ENCODE measurements at places on chromosomes 7 and 10.

GRCh38 chr10:99172950-99173349 is 62.7 kb downstream of the HPSE2 start:
- no peak for DNase-seq

DNA sequence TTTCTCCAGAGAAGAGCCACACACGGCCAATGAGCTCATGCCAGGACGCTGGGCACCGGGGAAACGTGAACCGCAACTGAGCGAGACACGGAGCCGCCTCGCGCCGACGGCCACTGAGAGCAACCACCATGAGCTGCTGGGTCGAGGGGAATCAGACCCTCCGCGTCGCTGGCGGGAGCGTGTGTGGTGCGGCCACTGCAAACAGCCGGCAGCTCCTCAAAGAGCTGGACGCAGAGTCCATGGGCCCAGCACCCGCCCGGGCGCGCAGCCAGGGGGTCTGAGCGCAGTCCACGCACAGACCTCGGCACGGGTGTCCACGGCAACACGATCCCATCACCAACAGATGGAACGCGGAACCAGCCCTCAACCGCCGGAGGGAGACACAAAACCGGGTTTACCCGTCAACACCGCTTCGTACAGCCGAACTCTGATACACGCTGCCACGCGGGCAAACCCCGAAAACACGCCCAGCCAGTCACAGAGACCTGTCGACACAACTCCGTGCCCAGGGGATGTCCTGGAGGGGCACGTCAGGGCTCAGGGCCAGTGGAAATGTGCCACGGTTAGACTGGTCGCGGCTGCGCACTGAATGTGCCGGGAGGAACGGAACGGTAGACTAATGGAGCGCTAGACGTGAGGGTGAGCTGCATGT is 147.1 kb downstream of the ELFN1 start:
- no peak for DNase-seq

DNA sequence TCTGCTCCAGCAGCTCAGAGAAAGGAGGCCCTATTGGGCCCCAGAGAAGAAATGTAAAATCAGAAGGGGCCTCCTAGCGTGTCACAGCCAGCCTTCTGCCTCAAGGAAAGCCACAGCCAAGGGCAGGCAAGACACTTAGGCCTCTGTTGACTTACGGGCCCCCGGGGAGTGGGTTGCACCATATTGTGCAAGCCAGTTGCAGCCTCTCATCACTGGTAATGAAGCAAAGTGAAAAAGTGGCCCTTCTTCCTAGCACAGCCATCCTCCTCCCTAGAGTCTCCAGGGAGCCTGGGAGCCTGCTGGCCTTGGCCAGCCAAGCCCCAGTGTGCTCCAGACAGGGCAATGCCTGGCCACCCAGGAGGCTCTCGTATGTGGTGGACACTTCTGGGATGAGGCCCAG is 56.2 kb upstream of the GDF10 start:
- DNase-seq, result no peak

GRCh38 chr7:94584113-94584512 is 71.8 kb downstream of the SGCE start:
- DNase-seq, result no peak
